Memory B cell (primary cell): ENCODE measurements at places on chromosomes 5 and 9.
A peak's percentile ranks its signal among the peaks of the same experiment; 100 is the strongest.

GRCh38 chr5:151598984-151599383 is 7.9 kb upstream of the FAT2 start:
- DNase-seq = no peak
- no peak overlapping the region for H3K4me3 ChIP-seq
- H3K27ac ChIP-seq = no peak overlapping the region
- no peaks in the 10 kb centered on the region for H3K4me1 ChIP-seq
- peaks cover 4% of the 10 kb centered on the region for H3K27me3 ChIP-seq

DNA sequence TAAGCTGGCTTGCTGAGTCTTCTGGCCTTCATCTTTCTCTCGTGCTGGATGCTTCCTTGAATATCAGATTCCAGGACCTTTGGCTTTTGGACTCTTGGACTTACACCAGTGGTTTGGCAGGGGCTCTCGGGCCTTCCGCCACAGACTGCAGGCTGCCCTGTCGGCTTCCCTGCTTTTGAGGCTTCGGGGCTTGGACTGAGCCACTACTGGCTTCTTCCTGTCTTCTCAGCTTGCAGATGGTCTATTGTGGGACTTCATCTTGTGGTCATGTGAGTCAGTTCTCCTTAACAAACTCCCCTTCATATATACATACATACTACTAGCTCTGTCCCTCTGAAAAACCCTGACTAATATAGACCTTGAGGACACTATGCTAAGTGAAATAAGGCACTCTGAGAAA is 78.3 kb upstream of the SSBP2 start:
- no peaks in the 10 kb centered on the region for H3K4me1 ChIP-seq
- no peak overlapping the region for H3K27ac ChIP-seq
- no peak for DNase-seq
- no peak overlapping the region for H3K4me3 ChIP-seq
- H3K27me3 ChIP-seq = peaks cover 3% of the 10 kb centered on the region

- H3K4me3 ChIP-seq = no peak overlapping the region
- no peak overlapping the region for H3K27ac ChIP-seq
- peaks cover 11% of the 10 kb centered on the region for H3K27me3 ChIP-seq
- no peaks in the 10 kb centered on the region for H3K36me3 ChIP-seq
Observed at GRCh38 chr9:98864281-98865174, 57.1 kb downstream of the GALNT12 start.

DNA sequence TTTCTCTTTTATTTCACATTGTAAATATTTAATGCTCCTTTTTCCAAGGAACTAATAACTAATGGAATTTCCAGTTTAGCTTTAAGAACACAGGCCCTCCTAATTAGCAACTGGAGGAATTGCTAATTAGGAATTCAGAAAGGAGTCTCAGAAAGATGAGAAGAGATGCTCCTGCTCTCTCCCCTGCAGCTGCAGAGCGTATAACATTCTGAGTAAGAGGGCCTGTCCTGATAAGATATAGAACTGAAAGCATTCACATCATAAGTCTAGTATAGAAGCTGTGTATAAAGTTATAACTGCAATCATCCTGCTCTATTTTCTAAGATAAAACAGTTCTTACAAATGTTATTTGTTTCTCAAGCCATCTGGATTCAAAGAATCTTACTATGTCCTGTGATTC is 83.2 kb downstream of the DTWD2 start:
- H3K4me3 ChIP-seq = no peak overlapping the region
- H3K4me1 ChIP-seq = no peaks in the 10 kb centered on the region
- H3K36me3 ChIP-seq = peaks cover 3% of the 10 kb centered on the region
- H3K27me3 ChIP-seq = no peaks in the 10 kb centered on the region

DNA sequence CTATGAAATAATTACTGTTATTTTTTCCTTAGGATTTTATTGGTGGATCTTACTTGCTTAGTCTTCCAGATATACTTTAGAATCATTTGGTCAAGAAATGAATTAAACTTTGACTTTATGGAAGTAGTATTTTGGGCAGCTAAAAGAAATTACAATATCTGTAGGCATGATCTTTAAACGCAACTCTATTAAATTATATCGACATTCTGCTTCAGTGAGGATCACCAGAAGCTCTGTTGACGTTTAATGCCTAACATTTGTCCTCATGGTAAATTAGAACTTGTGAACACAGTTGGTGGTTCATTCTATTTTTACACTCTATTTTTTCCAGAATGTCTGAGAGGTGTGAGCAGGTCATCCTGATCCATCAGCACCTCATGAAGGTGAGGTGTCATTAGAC is 211.6 kb downstream of the TMEM167A start:
- no peak for DNase-seq
- no peaks in the 10 kb centered on the region for H3K36me3 ChIP-seq
- H3K4me3 ChIP-seq = no peak overlapping the region
- no peaks in the 10 kb centered on the region for H3K27me3 ChIP-seq
- no peaks in the 10 kb centered on the region for H3K4me1 ChIP-seq

GRCh38 chr5:11851416-11851815 is 52.8 kb downstream of the CTNND2 start:
- no peaks in the 10 kb centered on the region for H3K27me3 ChIP-seq
- no peak overlapping the region for H3K4me3 ChIP-seq
- no peaks in the 10 kb centered on the region for H3K36me3 ChIP-seq
- DNase-seq = no peak
- no peak overlapping the region for H3K27ac ChIP-seq
- no peaks in the 10 kb centered on the region for H3K4me1 ChIP-seq

- DNase-seq = no peak
- no peak overlapping the region for H3K27ac ChIP-seq
- no peaks in the 10 kb centered on the region for H3K4me1 ChIP-seq
- no peaks in the 10 kb centered on the region for H3K36me3 ChIP-seq
Observed at GRCh38 chr9:106936680-106937079, 73.7 kb downstream of the ZNF462 start.

GRCh38 chr5:142748568-142749249 is 21.5 kb upstream of the ARHGAP26 start:
- H3K27me3 ChIP-seq = no peaks in the 10 kb centered on the region
- H3K4me3 ChIP-seq = no peak overlapping the region
- H3K27ac ChIP-seq = no peak overlapping the region
- no peaks in the 10 kb centered on the region for H3K36me3 ChIP-seq
- no peaks in the 10 kb centered on the region for H3K4me1 ChIP-seq

- H3K4me3 ChIP-seq = no peak overlapping the region
- H3K27me3 ChIP-seq = peaks cover 5% of the 10 kb centered on the region
- no peak for DNase-seq
Observed at GRCh38 chr5:135850671-135851070, 16.2 kb downstream of the SLC25A48 start.

DNA sequence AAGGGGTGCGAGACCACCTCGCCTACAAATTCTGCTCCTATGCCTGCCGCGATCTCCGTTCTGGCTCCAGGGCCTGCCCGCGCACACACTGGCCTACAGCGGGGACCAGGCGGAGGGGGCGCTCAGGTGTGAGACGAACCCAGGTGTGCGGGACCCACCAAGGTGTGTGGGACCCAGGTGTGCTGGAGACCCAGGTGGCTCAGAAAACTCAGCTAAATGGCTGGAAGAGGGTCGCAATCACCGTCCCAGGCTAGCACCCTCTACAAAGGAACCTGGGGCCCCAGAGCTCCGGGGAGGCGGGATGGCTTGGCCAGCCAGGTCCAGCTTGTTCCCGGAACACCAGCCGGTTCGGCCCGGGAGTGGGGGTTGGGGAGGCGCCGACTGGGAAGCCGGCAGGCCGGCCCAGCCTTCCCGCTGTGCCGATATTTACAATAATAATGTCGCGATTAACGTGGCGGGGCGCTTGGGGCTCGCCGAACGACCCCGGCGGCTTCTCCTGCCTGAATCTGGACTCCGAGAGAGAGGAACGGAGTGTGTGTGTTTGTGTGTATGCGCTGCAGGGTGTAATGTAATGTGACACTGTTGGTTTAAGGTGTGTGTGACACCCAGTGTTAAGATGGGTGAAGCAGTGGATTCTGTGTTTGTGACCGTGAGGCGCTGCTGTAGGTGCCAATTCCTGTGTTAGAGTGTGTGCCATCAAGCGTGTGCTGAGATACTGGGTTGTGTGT is 1.4 kb downstream of the PCDH1 start:
- H3K27me3 ChIP-seq = peaks cover 50% of the 10 kb centered on the region
- H3K4me3 ChIP-seq = peak overlapping the region; percentile 40
- no peak overlapping the region for H3K27ac ChIP-seq
- H3K36me3 ChIP-seq = peaks cover 2% of the 10 kb centered on the region
- H3K4me1 ChIP-seq = peaks cover 20% of the 10 kb centered on the region
- no peak for DNase-seq
